Mesenteric fat pad (tissue), 1 donor: ENCODE measurements at places on chromosomes 1 and 21. TPM values are rescaled to one million over a fixed set of nuclear protein-coding genes. Genes with fewer than 3 reads are reported as not detected.

Gene B3GALT6
- total RNA-seq: 14.1 TPM

Gene PLXNA2
- total RNA-seq: 49.0 TPM

Gene BSND
- not detected for total RNA-seq

Gene TMPRSS15
- total RNA-seq: 0.45 TPM

Gene ANKRD45
- 0.29 TPM for total RNA-seq

Gene NBPF4
- not detected for total RNA-seq
